ENCODE measurements at places on chromosomes 7 and 10.

DNA sequence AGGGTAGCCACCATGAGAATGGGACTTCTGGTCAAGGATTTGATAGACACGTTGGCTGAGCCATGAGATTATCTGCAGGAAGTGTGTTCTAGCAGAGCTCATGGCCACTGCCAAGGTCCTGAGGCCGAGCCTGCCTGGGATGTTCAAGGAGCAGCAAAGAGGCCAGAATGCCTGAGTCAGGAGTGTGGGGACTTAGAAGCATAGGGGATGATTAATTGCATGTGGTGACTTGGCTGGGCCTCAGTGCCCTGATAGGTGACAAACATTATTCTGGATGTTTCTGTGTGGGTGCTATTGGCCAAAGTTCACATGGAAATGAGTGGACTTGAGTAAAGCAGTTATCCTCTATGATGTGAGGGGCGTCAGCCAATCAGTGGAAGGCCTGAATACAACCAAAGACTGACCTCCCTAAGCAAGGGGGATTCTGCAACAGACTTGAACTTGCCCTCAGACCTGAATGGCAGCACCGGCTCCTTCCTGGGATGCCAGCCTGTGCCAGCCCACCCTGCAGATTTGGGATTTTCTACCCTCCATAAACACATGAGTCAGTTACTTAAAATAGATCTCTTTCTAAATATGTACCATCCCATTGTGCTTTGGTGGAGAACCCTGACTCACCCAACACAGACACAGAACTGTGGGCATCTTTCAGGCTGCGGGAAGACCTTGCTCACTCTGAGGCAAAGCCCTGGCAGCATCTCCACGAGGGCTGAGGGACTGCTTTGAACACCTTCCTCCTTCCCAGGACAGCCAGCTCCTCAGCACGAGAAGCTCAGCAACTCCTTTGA lies 363.9 kb upstream of the MGMT start:
- DNase-seq = no peak

DNA sequence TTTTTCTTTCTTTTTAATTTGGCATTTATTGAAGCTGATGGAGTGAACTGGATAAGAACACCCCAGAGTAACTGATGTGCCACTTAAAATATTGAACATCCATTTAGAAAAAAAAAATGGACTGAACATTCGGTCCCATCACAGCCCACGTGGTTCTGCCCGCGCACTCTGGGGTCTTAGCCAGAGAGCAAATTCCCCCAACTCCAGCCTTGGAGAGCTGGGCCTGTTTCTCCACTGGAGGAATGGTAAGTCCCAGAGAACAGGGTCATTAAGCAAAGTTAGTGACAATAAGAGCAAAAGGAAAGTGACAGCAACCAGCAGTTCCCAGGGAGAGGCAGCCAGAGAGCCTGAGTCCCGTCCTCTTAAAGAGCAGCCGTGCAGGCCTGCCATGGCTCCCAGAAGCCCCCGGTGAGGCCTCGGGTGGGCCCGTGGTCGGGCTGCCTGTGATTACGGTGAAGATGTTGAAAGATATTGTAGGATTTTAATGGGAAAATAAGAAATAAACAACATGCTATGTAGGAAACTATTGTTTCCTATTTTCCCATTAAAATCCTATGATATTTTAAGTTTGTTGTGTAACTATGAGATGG lies 487.9 kb upstream of the MKI67 start:
- no peak for DNase-seq

DNA sequence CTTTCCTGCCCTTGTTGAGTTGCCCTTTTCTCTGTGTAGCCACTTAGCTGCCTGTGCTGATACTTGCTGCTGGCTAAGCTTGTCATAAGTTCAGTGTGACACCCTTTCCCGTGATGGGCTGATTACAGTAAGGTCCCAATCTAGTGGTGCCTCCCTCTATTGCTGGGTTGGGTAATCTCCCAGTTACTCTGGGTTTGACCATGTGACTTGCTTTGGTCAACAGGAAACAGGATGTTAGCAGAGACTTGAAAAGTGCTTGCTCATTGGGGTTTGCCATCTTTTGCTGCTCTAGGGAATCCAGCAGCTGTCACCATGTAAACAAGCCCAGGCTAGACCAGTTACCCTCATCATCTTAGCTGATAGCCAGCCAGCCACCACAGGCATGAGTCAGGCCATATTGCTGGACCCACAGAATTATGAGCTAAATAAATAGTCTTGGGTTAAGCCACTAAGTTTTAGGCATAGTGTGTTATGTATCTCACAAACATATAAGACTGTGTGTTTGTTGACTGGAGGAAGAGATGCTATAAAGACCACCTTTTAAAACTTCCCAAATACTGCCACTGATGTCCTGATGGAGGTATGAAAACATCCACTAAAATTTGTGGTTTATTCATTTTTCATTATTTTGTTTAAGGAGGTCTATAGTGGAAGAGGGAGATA lies 4.0 kb upstream of the LEP start:
- DNase-seq = peak; percentile 3

GRCh38 chr7:19709249-19709578 lies 377 bp upstream of the POLR1F start:
- DNase-seq = no peak

DNA sequence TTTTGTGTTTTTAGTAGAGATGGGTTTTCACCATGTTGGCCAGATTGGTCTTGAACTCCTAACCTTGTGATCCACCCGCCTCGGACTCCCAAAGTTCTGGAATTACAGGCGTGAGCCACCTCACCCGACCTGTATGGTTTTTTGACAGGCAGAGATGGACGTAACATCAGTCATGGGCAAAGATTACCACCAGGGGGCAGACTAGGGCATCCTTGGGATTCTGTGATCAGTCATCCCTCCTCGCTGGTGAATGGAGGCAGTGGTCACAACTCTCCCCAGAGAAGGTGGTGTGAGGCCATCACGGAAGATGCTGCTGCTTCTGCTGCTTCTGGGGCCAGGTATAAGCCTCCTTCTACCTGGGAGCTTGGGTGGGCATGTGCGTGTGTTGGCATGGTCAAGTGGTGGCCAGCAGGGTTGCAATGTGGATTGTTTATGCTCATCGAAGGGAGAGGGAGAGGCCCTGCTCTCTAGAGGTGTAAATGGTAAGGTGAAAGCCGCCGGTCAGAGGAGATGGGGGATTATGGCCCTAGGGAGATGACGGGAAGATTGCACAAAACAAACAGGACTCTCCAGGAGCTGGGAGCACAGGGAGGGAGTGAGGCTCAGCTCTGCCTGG lies 122.7 kb upstream of the PRSS1 start:
- no peak for DNase-seq

- DNase-seq = no peak
Measured at GRCh38 chr7:125084196-125084595, 154.6 kb upstream of the POT1 start.
